Tibial nerve (tissue), 4 donors: ENCODE measurements at places on chromosomes 7 and 10. TPM values are rescaled to one million over a fixed set of nuclear protein-coding genes. Genes with fewer than 3 reads are reported as not detected.

- no peak overlapping the region for H3K4me3 ChIP-seq
- H3K4me1 ChIP-seq = no peaks in the 10 kb centered on the region
- no peaks in the 10 kb centered on the region for H3K36me3 ChIP-seq
- DNase-seq = no peak
- no peaks in the 10 kb centered on the region for H3K27me3 ChIP-seq
- no peak overlapping the region for H3K27ac ChIP-seq
Observed at GRCh38 chr10:103476046-103476768, 2.8 kb downstream of the CALHM3 start.

DNA sequence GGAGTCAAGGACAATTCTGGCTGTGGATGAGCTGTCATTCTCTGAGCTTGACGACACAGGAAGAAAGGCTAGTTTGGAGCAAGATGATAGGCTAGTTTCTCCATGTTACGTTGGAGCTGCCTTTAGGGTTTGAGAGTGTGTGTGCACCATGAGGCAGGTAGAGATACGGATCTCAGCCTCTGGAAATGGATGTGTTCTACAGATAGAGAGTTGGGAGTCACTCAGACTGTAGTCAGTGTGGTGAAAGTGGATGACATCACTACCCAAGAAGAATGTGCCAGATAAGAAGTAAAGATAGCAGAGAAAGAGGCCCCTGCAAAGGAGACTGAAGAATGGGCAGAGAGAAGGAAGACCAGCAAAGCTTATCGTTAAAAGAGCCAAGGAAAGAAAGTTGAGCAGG, 42.4 kb downstream of the PNLIPRP3 start:
- no peaks in the 10 kb centered on the region for H3K27me3 ChIP-seq
- no peaks in the 10 kb centered on the region for H3K36me3 ChIP-seq
- H3K4me3 ChIP-seq = no peak overlapping the region
- no peaks in the 10 kb centered on the region for H3K4me1 ChIP-seq

DNA sequence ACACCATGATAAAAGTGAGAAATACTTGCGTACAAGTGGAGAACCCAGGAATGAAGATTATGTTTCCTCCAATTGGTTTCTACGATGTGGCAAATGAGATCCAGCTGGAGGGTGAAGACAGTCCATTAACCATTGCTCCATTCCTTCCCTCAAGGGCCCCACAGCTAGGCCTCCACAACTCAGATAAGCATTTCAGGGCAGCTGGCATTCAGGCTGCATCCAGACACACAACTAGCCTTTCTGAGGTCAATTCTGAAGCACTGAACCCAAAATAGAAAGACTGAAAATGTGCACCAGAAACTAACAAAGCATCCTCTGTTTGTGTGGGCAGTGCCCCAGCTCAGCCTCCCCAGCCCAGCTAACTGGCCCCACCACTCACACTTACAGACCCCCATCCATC, 94.8 kb downstream of the GSAP start:
- no peak overlapping the region for H3K4me3 ChIP-seq
- DNase-seq = no peak
- no peaks in the 10 kb centered on the region for H3K4me1 ChIP-seq
- no peaks in the 10 kb centered on the region for H3K27me3 ChIP-seq

DNA sequence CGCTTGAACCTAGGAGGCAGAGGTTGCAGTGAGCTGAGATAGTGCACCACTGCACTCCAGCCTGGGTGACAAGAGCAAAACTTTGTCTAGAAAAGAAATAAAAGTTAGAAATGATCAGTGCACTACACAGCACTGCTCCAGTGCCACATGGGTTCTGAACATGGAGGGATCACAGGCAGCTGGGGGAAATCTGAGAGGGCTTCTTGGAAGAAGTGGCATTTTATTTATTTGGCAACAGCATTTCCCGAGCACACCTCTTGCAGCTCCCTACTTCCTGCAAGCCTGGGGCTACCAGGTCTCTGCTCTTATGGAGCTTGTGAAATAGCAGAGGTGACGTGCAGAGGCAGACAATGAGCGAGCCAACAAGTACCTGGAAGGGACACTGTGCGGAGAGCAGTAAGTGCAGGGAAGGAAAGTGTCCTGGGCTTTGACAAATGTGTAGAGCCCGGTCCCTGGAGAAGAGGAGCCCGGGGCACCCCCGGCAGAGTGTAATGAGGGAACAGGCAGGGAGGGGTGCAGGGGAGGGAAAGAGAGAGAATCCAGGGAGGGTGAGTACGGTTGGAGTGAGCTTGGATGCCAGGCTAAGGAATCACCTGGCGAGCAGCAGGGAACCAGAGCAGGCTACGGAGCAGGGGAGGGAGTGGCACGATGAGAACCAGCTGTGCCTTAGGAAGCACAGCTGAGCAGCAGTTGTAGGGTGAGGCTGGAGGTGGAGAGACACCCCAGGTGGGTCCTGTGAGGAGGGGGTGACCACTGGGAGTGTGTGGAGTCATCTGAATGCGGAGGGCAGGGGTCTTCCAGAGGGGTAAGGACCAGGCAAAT, 104.6 kb upstream of the CTBP2 start:
- H3K27me3 ChIP-seq = no peaks in the 10 kb centered on the region
- H3K36me3 ChIP-seq = no peaks in the 10 kb centered on the region
- no peak for DNase-seq
- no peak overlapping the region for H3K27ac ChIP-seq
- no peaks in the 10 kb centered on the region for H3K4me1 ChIP-seq

DNA sequence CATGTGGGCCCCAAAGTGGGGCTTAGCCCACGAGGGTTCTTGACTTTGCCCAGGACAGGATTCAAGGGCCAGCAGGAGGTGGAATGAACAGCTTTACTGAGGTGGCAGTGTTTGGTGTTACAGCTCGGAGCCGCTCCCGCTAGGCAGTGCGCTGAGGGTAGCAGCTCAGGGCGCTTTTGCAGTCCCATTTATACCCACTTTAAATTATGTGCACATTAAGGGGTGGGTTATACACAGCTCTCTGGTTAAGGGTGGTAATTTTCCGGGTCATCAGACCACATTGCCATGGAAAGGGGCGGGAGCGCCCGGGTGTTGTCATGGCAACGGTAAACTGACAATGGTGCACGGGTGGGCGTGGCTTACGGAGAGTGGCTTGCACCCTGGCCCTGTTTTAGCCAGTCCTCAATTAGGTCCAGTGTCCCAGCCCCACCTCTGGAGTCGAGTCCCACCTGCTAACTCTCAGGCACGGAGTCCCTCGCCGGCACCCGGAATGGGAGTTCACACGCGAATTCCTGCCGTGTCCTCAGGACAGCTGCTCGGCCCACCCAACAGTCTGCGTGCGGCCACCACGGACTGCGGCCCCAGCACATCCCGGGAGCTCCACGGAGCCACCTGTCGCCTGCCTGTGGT, 58.2 kb upstream of the PDGFA start:
- DNase-seq = no peak
- no peaks in the 10 kb centered on the region for H3K36me3 ChIP-seq
- no peaks in the 10 kb centered on the region for H3K27me3 ChIP-seq
- H3K4me1 ChIP-seq = peaks cover 22% of the 10 kb centered on the region
- H3K27ac ChIP-seq = no peak overlapping the region

DNA sequence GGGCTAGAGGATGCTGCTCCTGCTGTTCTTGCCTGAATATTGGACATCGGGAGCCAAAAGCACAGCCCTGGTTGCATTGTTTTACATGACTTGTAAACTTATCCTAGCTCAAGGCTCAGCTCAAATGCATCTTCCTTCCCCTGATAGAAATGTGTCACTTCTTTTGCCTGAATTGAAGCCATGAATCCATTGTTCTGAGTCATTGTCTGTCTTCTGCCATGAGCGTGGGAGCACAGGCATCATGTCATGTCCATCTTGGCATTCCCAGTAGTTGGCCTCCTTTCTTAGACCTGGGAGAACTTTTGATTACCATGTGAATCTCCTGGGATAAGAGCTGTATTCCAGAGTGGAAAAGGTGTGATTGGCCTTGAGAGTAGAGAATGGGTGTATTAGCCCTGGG, 54.1 kb upstream of the OPN4 start:
- H3K4me3 ChIP-seq = no peak overlapping the region
- no peak overlapping the region for H3K27ac ChIP-seq
- H3K27me3 ChIP-seq = no peaks in the 10 kb centered on the region
- H3K36me3 ChIP-seq = no peaks in the 10 kb centered on the region
- no peak for DNase-seq

DNA sequence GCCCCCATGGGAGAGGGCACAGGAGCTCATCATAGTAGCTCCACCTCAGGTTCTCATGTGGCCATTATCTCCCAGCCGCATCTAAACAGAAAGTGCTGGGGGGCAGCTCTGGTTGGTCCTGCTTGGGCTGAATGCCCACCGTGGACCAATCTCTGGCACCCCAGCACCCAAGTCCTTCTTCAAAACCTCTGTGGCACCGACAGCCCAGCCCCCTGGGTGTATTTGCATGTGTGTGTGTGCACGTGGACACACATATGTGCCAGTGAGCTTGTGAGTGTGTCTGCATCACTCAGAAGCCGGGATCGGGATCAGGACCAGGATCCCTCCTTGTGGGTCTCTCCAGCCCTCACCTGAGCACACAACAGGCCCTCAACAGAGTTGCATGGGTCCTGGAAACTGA, 68.2 kb downstream of the ALOX5 start:
- no peaks in the 10 kb centered on the region for H3K27me3 ChIP-seq
- no peak overlapping the region for H3K4me3 ChIP-seq
- peaks cover 5% of the 10 kb centered on the region for H3K36me3 ChIP-seq
- H3K27ac ChIP-seq = no peak overlapping the region
- H3K4me1 ChIP-seq = no peaks in the 10 kb centered on the region

The PPP1R3C gene
- 3.7 TPM for total RNA-seq
